NCI-H2029 (cell line): ENCODE measurements at places on chromosomes 5 and 9.

- DNase-seq: no peak
These were observed 60.9 kb upstream of the TMED7 start for GRCh38 chr5:115686738-115687074.

DNA sequence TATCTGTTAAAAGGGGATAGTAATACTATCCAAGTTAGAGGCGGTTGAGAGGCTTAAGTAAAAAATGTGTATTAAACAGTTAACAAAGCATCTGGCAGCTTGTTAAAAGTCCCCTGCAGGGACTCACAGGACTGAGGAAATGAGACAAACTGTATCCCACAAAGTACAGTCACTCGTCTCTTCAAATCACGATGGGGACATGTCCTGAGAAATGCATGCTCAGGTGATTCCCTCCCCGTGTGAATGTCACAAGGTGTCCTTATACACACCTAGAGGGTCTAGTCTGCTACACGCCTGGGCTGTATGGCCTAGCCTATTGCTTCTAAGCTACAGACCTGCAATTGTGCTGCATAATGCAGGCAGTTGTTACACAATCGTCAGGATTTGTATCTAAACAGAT, 237.0 kb downstream of the IRX2 start:
- DNase-seq: no peak

DNA sequence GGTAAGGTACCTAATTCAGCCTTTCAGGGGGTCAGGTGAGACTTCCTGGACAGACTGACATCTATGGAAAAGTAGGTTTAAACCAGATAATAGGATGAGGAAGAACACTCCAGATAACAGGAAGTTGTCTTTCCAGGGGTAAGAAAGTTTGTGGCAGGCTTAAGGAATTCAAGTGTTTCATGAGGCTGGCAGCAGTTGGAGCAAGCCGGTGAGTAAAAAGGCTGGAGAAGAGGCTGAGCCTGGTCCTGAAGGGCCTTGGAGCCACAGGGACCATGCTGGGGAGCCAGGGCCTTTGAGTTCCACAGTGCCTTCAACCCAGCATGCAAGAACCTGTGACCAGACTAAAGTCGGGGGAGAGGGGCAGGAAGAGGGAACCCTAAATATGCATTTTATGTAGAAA, 353.4 kb downstream of the SPOCK1 start:
- no peak for DNase-seq

DNA sequence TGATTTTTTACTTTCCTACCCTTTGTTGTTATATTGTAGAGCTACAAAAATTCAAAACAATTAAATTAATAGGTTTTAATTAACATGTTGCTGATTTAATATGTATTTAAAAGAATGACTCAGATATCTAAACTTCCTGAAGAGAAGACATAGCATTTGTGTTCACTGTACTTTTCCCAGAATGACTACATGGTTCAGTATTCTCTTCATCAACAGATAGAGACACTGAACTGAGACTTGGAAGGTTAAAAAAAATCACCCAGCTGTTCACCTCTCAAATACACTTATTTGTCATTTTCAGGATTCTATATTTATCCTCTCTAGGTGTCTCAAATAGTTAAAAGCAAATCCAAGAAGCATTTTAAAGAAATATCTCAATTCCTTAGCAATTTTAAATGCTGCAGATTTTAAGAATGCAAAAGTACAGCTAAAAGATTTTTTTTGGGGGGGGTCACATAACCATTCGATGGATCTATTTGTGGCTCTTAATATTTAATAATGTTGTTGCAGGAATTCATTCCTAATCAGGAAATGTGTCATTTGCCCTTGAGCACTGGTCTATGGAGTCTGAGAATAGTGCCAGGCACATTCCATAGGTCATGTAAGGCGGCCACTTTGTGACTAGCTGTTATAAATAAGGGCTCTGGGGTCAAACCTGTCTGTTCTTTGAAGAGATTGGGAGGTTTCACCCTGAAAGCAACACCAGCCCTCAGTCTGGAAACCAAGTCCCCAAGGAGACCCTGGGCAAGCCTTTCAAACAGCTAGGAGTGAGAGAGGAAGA, 463.1 kb downstream of the NR2F1-AS1 start:
- no peak for DNase-seq

DNA sequence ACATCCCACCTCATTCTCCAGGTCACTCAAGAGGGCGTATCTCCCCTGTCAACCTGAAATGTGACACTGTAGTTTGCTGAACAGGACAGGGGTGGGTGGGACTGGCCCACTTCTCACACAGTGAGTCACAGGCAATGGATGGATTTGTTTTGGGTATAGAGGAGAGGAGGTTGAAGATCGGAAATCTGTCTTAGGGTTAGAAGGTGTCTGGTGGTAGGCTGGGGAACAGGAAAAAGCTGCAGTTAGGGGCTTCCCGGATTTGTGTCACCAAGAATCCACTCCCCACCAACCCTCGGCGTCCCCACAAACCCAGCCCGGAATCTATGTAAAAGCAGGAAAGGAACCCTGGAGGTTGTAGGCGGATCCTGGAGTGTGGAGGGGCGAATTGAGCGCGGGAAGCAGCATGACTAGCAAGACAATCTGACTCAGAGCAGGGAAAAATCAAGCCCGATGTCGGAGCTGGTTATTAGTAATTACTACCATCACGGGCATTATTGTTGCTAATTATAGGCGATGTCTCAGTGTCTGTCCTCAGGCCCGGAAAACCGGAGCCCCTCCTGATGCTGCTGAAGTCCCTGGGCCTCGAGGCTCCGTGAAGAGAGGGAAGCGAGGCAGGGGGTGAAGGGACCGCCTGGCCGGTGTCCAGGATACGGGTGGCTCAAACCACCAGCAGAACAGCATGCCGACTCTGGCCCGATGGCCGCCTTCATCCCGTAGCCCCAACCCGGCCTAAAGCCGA, 1.7 kb upstream of the IRX1 start:
- no peak for DNase-seq

- no peak for DNase-seq
These were observed 189.4 kb downstream of the MED10 start for GRCh38 chr5:6188976-6189375.

GRCh38 chr5:1720396-1721110, 79.1 kb downstream of the MRPL36 start:
- DNase-seq: no peak

- DNase-seq: no peak
These were observed 19.1 kb downstream of the MSANTD3 start for GRCh38 chr9:100445903-100446549.

DNA sequence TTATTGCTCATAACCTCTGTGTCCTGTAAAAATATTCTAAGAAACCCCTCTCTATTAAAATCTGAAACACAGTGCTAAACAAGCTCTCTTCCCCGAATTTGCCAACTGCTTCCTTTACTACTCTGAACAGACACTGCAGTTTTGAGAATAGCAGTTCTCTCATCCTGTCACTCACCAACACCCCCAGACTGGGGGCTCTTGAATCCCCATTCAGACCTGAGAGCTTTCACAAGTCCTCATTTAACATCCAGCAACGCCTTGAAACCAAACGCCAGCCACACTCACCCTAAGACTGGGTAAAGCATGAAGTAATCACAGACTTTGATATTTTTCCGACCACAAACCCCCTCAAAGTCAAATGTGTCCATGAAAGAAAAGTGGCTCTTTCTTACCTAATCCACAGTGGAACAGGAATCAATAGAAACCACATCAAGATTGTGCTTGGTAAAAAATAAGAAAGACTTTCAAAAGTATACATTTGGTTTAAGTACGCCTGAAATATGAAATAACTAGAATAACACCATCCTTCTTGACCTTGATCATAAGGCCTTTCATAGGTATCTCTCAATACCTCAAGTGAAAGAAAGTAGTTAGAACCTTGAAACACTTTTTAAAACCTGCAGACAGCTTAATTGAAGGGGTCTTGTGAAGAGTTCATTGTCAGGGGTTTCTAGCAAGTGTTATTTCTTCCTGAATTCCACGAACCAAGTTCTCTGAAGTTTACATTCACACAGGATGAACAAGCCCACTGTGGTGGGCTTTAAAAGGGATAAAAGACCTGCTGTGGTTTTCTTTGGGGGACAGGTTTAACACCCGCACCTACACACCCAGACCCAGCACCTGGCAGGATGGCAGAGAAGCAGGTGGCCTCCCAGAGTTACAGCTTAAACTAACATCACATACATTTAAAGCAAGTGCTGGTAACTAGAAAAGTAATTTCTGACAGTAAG, 412.6 kb downstream of the MLLT3 start:
- no peak for DNase-seq

DNA sequence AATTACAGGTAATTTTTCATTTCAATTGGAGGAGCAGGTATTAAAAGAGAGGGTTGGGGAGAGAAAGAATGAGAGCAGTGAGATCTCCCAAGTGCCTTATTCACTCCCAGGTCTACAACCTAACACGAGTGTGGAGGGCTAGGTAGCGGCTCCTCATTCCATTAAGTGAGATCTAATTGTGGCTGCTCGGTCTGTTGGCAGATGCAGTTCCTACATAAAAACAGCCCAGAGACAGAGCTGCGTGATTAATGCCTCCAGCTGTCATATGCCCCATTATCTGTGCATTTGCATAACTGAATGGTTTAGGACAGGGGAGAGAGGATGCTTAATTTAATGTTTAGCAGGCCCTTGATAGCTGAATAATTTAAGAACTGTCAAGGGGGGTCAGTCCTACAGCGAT, 100.5 kb downstream of the PSAT1 start:
- no peak for DNase-seq

DNA sequence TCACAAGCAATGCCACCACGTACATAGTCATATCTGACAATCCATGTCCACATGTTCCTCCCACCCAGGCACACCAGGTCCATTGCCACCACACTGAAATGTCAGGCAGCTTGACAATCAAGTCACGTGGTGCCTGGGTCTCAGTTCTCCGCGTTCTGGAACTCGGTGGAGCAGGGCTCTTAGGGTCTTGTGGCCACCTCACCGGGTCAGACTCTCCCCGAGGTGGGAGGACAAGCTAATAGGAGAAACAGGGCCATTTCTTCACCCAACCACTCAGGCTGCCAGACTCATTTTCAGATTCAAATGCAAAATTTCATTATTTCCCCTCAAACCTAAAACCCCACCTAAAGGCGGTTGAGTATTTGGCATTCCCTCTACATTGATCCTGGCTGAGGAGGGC, 200.5 kb upstream of the GAS1 start:
- no peak for DNase-seq

- no peak for DNase-seq
These were observed 136.0 kb downstream of the GDNF start for GRCh38 chr5:37703841-37704241.

DNA sequence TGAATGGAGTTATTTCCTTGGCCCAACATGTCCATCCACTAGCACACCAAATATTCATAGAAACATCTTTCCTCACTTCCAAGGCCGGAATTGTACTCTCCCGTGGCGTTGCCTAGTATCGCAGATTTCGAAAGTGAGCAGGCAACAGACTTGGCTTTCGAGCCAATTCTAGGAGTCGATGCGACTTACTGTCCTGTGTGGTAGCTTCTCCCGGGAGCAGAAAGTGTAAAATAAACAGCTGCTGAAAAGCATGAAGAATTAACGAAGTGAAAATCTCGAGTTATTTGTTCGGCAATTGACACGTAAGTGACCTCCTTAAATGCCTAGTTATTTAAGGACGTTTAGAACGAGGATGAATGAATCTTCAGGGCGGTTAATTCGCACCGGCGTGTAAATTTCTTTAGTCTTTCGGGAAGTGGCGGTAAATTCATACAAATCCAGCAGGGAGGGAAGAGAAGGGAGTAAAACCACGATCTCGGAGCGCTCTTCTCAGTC, 449 bp upstream of the PCSK5 start:
- DNase-seq: no peak

DNA sequence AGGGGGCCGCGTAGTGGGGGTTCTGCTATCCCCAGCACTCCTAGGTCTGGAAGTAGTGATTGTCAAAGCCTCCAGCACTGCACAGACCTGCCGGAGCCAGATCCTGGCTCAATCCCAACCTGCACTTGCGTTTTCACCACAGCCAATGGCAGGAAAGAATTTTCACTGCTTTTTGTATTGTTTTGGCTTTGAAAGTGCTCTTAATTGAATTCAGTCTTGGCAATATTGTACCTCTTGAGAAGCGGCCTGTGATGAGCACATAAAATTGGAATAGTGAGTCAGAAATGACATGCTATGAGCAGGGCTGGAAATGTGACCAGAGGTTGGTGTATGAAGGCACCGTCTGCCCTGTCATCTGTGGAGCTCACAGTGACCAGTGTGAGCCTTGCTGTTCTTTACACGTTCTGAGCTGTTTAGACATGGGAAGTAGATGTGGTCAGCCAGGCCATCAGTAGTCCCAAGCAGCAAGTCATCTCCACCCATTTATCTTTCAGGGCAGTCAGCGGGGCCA, 41.5 kb downstream of the SECISBP2 start:
- peak; percentile 88 for DNase-seq
